Upper lobe of right lung (tissue), 1 donor: ENCODE measurements at places on chromosomes 13 and 19.
A peak's percentile ranks its signal among the peaks of the same experiment; 100 is the strongest.

GRCh38 chr19:55704494-55705245 is 29.6 kb downstream of the EPN1 start:
- no peak overlapping the region for H3K27ac ChIP-seq
- peak; percentile 39 for DNase-seq
- no peaks in the 10 kb centered on the region for H3K27me3 ChIP-seq
- no peaks in the 10 kb centered on the region for H3K4me1 ChIP-seq

DNA sequence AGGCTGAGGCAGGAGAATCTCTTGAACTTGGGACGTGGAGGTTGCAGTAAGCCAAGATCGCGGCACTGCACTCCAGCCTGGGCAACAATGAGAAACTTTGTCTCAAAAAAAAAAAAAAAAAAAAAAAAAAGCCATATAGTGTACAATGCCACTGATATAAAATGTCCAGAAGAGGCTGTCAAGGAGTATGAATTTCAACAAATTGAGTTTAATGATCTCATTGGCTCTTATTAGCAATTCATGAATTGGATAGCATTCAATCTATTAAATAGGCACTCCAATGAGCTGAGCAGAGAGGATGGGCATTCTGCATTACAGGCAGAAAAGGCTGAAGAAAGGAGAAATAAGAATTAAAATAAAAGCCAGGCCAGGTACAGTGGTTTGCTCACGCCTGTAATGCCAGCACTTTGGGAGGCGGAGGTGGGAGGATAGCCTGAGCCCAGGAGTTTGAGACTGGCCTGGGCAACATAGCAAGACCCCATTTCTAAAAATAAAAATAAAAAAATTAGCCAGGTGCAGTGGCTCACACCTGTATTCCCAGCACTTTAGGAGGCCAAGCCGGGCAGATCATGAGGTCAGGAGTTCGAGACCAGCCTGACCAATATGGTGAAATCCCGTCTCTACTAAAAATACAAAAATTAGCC is 757 bp upstream of the LMNB2 start:
- DNase-seq = no peak
- no peaks in the 10 kb centered on the region for H3K36me3 ChIP-seq
- peaks cover 21% of the 10 kb centered on the region for H3K4me1 ChIP-seq
- H3K4me3 ChIP-seq = peak overlapping the region; percentile 30
- H3K27me3 ChIP-seq = no peaks in the 10 kb centered on the region

DNA sequence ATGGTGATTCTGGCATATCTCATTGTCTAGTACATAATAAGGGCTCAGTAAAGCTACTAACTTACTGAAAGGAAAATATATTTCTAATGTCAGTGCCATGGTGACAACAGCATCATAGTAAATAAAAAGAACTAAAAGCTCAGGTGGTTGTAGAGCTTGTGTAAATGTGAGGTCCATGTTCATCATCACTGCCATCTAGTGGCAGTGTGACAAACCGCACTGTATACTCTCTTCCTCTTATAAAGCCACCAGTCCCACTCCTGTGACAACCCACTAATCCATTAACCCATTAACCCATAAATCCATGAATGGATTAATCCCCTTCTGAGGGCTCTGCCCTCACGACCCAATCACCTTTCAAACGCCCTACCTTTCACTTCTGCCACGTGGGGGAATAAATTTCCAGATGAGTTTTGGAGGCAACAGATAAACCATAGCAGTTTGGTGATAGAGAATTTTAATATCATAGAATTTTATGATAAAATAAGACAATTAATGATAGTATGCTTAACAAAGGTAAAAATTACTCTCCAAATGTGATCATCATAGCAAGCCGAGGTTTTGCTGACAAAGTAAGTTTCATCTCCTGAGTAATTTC is 160.4 kb upstream of the SGCG start:
- no peaks in the 10 kb centered on the region for H3K4me1 ChIP-seq
- no peaks in the 10 kb centered on the region for H3K36me3 ChIP-seq
- no peak overlapping the region for H3K27ac ChIP-seq
- DNase-seq = no peak
- H3K4me3 ChIP-seq = no peak overlapping the region

DNA sequence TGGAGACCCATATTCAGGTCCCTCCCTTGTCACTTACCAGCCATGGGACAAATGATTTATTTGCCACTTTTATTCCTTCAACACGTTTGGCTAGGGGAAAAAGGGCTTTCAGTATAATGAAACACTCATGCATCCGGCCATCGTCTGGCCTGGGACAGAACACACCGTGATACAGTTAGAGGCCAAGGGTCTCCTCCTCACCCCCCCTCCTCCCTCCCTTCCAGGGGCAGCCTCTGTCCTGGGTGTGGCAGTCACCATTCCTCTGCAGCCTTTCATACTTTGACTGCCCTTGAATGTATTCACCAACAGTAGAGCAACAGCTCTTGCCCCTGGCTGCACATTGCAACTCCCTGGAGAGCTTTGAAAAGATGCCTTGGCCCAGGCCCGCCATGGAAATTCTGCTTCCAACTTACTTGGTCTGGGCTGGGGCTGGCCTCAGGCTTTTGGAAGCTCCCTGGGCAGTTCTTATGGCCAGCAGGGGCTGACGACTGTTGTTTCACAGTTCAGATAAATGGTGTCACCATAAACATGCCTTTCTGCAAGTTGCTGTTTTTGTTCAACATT is 3.0 kb downstream of the PAK4 start:
- no peak for DNase-seq
- H3K27me3 ChIP-seq = no peaks in the 10 kb centered on the region
- no peak overlapping the region for H3K4me3 ChIP-seq
- no peaks in the 10 kb centered on the region for H3K36me3 ChIP-seq

DNA sequence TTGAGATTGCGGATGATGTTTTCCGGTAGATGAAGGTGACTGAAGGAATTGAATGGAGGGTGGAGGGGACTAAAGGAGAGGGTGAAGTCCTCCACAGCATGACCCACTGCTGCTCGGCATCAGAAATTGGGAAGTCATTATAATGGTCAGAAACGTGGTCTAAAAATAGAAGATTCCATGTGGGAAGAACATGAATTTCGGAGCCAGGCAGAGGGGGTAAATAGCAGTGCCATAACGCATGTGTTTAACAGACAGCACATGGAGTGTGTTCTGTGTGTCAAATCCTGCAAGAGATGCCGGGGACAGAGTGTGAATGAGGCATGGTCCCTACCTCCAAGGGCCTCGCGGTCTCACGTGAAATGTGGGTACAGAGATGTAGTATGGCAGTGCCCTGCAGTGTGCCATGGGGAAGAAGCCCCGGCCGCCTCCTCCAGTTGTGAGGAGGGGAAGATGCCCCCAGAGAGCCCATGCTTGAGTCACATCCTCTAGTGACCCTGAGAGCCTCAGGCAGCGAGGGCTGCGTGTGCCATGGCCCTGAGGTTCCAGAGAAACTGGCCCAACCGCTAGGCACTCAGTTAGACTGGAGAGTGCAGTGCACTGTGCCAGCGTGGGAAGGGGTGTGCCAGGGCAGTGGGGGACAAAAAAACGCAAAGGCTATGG is 106.1 kb downstream of the COL4A2 start:
- no peak overlapping the region for H3K4me3 ChIP-seq
- no peaks in the 10 kb centered on the region for H3K27me3 ChIP-seq
- H3K36me3 ChIP-seq = no peaks in the 10 kb centered on the region
- H3K27ac ChIP-seq = peak overlapping the region; percentile 55
- DNase-seq = no peak

DNA sequence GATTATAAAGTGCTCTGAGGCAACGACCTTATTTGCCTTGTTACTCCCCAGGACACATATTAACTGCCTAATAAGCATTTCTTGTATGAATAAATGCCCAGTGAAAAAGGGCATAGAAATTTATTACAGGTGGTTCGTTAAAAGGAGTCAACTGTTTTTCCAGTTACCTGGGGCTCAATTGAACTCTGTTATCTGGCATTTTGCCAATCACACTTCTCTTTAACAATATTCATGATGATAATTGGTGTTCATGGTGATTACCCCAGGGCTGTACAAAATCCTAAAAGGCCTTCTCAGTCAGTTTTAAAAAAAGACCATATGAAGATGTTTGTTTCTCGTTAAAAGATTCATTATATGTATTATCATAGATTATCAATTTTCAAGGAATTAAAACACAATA is 57.1 kb downstream of the KL start:
- no peak overlapping the region for H3K27ac ChIP-seq
- no peaks in the 10 kb centered on the region for H3K36me3 ChIP-seq
- H3K4me3 ChIP-seq = no peak overlapping the region
- no peaks in the 10 kb centered on the region for H3K27me3 ChIP-seq
- no peaks in the 10 kb centered on the region for H3K4me1 ChIP-seq
- no peak for DNase-seq

- no peak overlapping the region for H3K27ac ChIP-seq
- H3K27me3 ChIP-seq = peaks cover 21% of the 10 kb centered on the region
- H3K4me1 ChIP-seq = peaks cover 6% of the 10 kb centered on the region
Observed at GRCh38 chr19:35560271-35560670, 3.2 kb downstream of the ATP4A start.

GRCh38 chr13:73984201-73984600 is 150.0 kb downstream of the KLF12 start:
- H3K4me3 ChIP-seq = no peak overlapping the region
- no peak overlapping the region for H3K27ac ChIP-seq
- no peaks in the 10 kb centered on the region for H3K27me3 ChIP-seq

GRCh38 chr13:95710313-95710712 is 33.4 kb downstream of the DNAJC3 start:
- no peak overlapping the region for H3K27ac ChIP-seq
- no peaks in the 10 kb centered on the region for H3K27me3 ChIP-seq
- DNase-seq = no peak
- H3K36me3 ChIP-seq = peaks cover 41% of the 10 kb centered on the region
- H3K4me1 ChIP-seq = no peaks in the 10 kb centered on the region

- H3K27me3 ChIP-seq = no peaks in the 10 kb centered on the region
- no peak for DNase-seq
- no peak overlapping the region for H3K4me3 ChIP-seq
- H3K36me3 ChIP-seq = no peaks in the 10 kb centered on the region
Observed at GRCh38 chr13:66574606-66575005, 655.5 kb downstream of the PCDH9 start.

- no peaks in the 10 kb centered on the region for H3K36me3 ChIP-seq
- no peaks in the 10 kb centered on the region for H3K4me1 ChIP-seq
- no peaks in the 10 kb centered on the region for H3K27me3 ChIP-seq
- no peak overlapping the region for H3K4me3 ChIP-seq
- no peak for DNase-seq
Observed at GRCh38 chr13:108968566-108968965, 339.2 kb downstream of the MYO16 start.

DNA sequence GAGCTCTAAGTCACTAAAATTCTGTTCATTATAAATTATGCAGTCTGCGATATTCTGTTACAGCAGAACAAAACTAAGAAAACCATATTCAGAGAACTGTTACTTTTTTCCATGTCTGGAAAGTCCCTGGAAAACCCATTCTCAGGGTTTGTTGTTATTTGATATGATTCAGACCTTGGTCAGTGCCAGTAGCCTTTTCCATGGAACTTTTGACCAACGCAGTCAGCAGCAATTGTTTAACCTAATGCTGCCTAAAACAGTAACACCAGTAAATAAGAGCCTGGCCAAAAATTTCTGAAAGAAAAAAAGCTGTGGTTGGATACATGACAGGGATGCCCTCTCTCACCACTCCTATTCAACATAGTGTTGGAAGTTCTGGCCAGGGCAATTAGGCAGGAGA is 402.7 kb downstream of the TBC1D4 start:
- DNase-seq = no peak
- no peak overlapping the region for H3K27ac ChIP-seq
- H3K4me3 ChIP-seq = no peak overlapping the region
- no peaks in the 10 kb centered on the region for H3K27me3 ChIP-seq

- no peak for DNase-seq
- no peak overlapping the region for H3K27ac ChIP-seq
- H3K4me3 ChIP-seq = no peak overlapping the region
- H3K36me3 ChIP-seq = peaks cover 11% of the 10 kb centered on the region
- H3K4me1 ChIP-seq = no peaks in the 10 kb centered on the region
Observed at GRCh38 chr13:45143346-45143751, 23.0 kb downstream of the GTF2F2 start.

- no peak for DNase-seq
- no peak overlapping the region for H3K27ac ChIP-seq
- H3K27me3 ChIP-seq = no peaks in the 10 kb centered on the region
- no peak overlapping the region for H3K4me3 ChIP-seq
- peaks cover 11% of the 10 kb centered on the region for H3K36me3 ChIP-seq
- H3K4me1 ChIP-seq = no peaks in the 10 kb centered on the region
Observed at GRCh38 chr13:75607447-75607846, 28.7 kb upstream of the LMO7 start.

GRCh38 chr19:44024900-44025216 is 321 bp upstream of the ZNF222 start:
- no peak for DNase-seq
- H3K27me3 ChIP-seq = no peaks in the 10 kb centered on the region
- H3K4me1 ChIP-seq = peaks cover 5% of the 10 kb centered on the region
- peak overlapping the region; percentile 62 for H3K27ac ChIP-seq

- H3K36me3 ChIP-seq = no peaks in the 10 kb centered on the region
- H3K27me3 ChIP-seq = peaks cover 11% of the 10 kb centered on the region
- H3K4me3 ChIP-seq = no peak overlapping the region
- no peaks in the 10 kb centered on the region for H3K4me1 ChIP-seq
Observed at GRCh38 chr19:51047031-51047335, 12.2 kb upstream of the KLK12 start.

DNA sequence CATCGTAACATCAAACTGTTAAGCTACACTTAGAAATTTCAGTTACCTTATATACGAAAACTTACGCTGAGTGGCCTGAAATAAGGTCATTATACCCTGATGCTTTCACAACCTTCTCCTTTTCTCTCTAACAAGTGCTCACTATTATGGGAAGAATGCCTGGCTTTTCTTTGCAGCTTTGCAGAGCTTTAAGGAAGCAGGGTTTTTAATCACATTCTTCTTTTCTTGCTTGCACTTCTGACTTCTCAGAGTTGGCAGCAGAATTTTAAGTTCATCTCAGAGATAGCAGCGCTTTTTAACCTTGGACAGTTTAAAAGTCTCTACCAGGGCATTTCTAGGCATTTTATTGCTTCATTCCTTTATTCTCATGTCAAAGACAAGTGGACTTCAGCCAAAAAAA is 285.1 kb downstream of the SPRY2 start:
- no peaks in the 10 kb centered on the region for H3K36me3 ChIP-seq
- DNase-seq = no peak
- H3K27ac ChIP-seq = no peak overlapping the region
- H3K27me3 ChIP-seq = no peaks in the 10 kb centered on the region
- no peak overlapping the region for H3K4me3 ChIP-seq
